Prostate gland (tissue), 2 donors: ENCODE measurements at places on chromosomes 4 and X. TPM values are rescaled to one million over a fixed set of nuclear protein-coding genes. Genes with fewer than 3 reads are reported as not detected.

GRCh38 chr4:4990857-4991540, 28.3 kb downstream of the CYTL1 start:
- DNase-seq, result no peak

- DNase-seq, result no peak
Measured at GRCh38 chr4:124415146-124415545, 297.4 kb downstream of the ANKRD50 start.

DNA sequence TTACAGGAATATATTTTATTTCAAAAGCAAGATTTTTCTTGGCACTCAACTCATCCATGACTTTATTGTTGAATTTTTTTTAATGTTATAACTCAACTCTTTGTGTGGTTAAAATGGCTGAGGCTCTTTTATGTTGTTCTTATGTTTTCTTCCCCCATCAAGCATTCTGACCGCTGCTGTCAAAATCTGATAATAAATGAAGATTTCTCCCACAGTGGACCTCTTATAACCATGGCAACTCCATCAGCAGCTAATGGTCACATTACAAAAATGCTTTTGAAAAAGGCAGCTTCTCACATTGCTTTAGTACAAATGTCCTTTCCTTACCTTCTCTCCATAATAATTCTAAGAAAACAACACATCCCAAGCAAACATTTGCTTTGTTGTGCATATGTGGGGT, 96.0 kb upstream of the ATOH1 start:
- DNase-seq, result no peak

DNA sequence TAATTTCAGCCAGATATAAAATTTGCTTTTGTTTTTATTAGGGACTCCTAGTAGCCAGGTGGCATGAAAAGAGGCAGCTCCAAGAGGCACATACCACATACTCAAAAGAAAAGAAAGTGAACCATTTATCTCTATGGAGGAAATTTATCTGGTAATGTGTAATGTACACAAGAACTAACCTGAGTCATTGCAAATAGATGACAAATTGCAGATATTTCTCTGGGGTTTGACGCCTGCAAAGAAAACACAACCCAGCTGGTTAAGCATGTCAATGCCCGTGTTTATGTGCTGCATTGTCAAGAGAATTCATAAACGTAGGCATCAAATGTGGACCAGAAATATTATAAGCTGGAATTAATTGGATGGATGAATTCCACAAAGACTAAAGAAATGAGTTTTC, 46.9 kb upstream of the PHKA2 start:
- no peak for DNase-seq

GRCh38 chrX:56564921-56565840, 1.8 kb downstream of the UBQLN2 start:
- DNase-seq, result no peak

GRCh38 chr4:134627366-134627765, 425.8 kb upstream of the PABPC4L start:
- DNase-seq, result no peak

- no peak for DNase-seq
Measured at GRCh38 chr4:31548823-31549222, 828.7 kb downstream of the PCDH7 start.

GRCh38 chr4:22090661-22091351, 142.2 kb upstream of the KCNIP4 start:
- no peak for DNase-seq

DNA sequence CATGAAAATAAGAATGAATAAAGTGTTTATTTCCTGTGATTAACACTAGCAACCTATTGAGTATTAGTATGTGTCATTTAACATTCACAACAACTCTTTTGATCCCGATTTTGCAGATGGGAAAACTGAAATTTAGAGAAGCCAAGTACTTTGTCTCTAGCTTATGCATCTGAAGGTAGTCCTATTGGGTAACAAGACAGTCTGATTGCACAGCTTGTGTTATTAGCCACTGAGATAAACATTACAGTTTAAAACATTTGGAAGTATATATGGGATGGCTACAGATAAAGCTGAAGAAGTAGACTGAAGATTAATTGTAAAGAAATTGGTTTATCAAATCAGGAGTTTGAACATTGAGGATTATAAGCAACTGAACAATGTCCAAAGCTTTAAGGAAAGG, 99.6 kb upstream of the PDE5A start:
- no peak for DNase-seq

- no peak for DNase-seq
Measured at GRCh38 chr4:48944756-48945241, 38.2 kb upstream of the OCIAD2 start.

GRCh38 chrX:10831716-10832502, 211.5 kb upstream of the MID1 start:
- no peak for DNase-seq

DNA sequence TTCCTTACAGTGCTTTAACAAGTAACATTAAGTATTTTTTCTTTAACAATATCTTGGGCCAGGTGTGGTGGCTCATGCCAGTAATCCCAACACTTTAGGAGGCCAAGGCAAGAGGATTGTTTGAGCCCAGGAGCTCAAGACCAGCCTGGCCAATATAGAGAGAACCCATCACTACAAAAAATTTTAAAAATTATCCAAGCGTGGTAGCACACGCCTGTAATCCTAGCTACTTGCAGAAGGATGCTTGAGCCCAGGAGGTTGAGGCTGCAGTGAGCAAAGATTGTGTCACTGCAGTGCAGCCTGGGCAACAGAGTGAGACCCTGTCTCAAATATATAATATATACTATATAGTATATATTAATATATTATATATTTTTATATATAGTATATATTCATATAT, 162.2 kb downstream of the ZNF674 start:
- DNase-seq, result no peak

DNA sequence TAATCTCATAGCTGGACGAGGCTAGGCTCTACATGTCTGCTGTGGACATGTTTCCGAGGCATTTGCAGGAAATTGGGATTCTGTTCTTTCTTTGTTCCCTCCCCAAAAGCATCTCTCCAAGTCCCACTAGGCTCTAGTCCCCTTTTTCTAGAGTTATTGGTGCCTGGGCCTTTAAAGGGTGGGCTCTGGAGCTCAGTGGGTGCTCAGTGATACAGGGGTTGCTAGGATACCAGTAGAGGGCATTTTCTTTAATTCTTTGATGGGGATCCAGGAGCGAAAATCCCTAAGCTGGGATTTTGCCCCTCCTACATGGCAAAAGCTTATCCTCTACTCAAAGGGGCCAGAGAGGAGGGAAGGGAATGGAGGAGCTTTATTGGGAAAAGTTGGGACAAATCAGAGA, 34.2 kb downstream of the ARHGEF9 start:
- no peak for DNase-seq

- DNase-seq, result no peak
Measured at GRCh38 chrX:106730401-106730800, 3.9 kb downstream of the RNF128 start.

- DNase-seq, result no peak
Measured at GRCh38 chr4:123299212-123299691, 97.3 kb upstream of the SPRY1 start.

DNA sequence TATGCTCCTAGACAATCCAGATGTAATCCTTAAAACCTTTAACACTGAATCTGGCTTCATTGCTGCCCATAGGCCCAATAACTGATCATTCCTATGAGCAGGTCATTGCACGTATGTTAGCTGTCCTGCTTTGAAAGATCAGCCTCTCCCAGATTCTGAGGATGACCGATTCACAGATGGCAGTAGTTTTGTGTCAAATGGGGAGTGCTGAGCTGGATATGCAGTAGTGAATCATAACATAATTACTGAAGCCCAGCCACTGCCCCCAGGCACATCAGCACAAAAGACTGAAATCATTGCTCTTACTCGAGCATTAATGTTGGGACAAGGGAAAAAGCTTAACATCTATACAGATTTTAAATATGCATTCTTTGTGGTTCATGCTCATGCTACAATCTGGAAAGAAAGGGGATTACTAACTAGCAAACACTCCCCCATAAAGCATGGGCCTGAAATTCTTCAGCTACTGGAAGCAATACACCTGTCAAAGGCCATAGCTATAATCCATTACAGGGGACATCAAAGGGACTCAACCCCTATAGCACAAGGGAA, 16.4 kb upstream of the ZNF280C start:
- no peak for DNase-seq

DNA sequence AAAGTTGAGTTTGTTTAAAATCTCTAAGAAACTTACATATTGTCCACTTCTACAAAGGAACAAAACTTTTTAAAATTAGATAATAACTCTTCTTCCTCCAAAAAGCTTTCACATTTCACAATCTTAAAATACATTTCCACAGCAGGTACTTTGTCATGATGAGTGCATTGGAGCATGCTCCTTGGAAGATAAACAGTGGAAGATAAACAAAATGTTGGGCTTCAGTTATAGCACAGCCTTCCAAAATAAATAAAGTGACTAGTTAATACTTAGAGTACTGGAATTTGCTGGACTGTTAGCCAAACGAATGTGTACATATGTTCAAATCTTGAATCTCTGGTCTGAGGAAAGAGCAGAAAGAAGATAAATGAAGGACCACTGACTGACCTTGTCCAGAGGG, 54.9 kb upstream of the PDE5A start:
- DNase-seq, result peak; percentile 45

DNA sequence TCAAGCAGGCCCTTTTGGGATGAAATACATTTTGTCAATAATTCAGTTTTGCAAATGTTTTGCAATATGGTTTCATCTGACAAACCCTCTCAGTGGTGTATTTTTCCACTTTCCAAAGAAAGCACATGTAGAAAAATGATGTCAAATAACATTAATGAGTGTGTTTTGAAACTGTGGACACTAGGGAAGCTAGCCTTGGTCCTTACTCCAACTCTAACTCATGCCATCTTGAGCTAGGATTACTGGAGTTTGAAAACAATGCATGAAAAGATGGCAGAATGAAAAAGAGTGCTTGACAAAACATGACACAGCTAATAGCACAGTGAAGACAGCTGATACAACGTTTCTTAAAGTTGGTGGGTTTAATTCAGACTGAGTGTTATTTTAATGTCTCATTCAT, 41.4 kb downstream of the HAND2 start:
- DNase-seq, result no peak

- DNase-seq, result no peak
Measured at GRCh38 chrX:13721819-13722519, 12.5 kb downstream of the TRAPPC2 start.

The CENPVL2 gene
- not detected for total RNA-seq

The MAGEC2 gene
- 29.1 TPM for total RNA-seq

The ZFP42 gene
- not detected for total RNA-seq

The KANTR gene
- total RNA-seq, result 27.9 TPM

The BMP3 gene
- total RNA-seq, result 0.80 TPM

The PDGFRA gene
- 82.2 TPM for total RNA-seq

The KLB gene
- total RNA-seq, result 0.23 TPM

The NKRF gene
- total RNA-seq, result 6.9 TPM

The BMPR1B gene
- 28.6 TPM for total RNA-seq

The AMBN gene
- not detected for total RNA-seq

The CXCL3 gene
- 4.8 TPM for total RNA-seq

The SLC6A14 gene
- total RNA-seq, result 0.11 TPM
